ENCODE measurements at places on chromosomes 13 and 19. TPM values are rescaled to one million over a fixed set of nuclear protein-coding genes. Genes with fewer than 3 reads are reported as not detected.

DNA sequence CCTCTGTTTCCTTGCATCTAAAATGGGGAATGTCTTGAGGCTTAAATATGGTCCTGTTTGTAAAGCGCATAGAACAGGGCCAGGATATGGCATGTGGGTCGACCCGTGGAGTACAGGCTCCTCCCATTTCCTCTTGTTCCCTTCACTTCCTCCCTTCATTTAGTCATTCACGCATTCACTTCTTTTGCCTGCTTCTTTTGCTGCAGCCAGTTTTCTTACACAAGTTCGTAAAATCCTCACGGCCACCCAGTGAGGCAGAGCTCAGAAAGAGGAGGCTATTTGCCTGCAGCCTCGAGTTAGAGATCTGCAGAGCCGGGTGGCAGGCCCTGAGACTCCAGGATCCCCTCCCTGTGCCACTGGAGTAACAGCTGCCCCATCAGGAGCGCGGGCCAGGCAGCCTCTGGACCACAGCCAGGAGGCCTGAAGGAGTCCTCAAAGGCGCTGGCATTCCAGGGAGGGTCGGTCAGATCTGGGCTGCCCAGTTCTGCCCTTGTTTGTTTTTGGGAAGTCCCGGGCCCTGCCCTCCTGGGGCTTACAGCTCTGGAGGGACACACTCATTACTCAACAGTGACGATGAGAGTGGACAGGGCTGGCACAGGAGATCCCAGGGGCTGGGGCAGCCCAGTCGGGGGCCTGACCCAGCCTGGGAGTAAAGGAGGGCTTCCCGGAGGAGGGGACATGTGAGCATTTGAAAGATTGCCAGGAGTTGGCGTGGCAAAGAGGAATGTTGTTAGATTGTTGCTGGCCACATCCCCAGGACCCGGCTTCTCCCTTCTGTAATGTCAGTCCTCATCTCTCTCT, 4.6 kb downstream of the PPP5C start:
- peak; percentile 60 for DNase-seq

DNA sequence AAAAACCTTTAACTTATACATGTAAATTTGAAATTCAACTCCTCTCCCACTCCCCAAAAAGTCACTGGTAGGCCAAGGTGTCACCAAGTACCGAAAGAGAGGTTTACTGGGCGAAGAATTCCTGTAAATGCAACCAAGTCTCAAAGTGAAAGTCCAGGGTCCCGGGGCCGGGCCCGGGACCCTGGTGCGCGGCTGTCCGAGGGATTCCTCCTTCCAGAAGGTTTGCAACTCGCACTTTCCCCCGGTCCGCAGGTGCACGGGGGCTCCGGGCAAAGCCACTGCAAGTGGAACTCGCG, 1.1 kb downstream of the STK24 start:
- DNase-seq = no peak

- DNase-seq = no peak
These were observed 21.3 kb upstream of the MTRF1 start for GRCh38 chr13:41284512-41285288.

ZNF358 gene
- polyA plus RNA-seq = 35.5 TPM

DNA sequence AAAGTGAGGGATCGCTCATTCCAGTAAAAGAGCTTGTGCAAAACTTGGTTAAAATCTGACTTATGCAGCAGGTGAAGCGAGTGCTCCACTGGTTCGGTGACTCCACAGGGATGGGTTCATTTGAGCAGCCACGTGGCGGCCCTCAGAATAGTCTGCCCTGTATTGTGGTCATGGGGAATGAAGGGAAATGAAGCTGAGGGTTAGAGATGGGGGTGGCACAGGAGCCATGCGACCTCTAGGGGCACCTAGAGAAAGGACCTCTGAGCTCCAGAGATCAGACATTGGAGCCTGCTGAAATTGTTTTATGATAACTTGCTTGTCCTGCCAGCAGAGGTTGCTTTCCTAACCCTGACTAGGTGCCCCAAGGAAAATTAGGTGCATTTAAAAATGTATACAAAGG, 26.6 kb downstream of the CBY2 start:
- DNase-seq = no peak

TLE6 gene
- 8.5 TPM for polyA plus RNA-seq

Data from pancreas (tissue), 10 donors.